ENCODE measurements at places on chromosomes 16 and 17.

DNA sequence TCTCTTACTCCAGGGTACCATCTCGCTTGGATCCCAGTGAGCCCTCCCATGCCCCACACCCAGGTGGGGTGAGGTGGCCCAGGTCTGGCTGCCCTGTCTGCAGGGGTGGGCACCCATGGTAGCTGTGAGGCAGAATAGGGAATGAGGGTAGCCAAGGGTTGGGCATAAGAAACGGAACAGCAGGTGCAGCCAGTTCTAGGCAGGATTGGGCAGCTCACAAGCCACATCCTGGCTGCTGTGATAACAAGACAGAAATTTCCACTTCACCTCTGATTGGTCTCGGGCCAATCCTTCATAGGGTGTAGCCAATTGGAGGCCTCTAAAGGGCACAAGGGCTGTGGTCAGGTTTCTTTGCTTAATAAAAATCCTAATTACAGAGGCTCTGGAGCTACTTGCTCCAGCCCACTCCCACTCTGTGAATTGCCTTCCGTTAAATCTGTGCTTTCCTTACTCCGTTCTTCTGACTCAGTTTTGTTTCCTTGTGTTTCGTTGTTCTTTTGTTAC lies 1.5 kb upstream of the ARHGDIG start:
- DNase-seq: peak; percentile 49

DNA sequence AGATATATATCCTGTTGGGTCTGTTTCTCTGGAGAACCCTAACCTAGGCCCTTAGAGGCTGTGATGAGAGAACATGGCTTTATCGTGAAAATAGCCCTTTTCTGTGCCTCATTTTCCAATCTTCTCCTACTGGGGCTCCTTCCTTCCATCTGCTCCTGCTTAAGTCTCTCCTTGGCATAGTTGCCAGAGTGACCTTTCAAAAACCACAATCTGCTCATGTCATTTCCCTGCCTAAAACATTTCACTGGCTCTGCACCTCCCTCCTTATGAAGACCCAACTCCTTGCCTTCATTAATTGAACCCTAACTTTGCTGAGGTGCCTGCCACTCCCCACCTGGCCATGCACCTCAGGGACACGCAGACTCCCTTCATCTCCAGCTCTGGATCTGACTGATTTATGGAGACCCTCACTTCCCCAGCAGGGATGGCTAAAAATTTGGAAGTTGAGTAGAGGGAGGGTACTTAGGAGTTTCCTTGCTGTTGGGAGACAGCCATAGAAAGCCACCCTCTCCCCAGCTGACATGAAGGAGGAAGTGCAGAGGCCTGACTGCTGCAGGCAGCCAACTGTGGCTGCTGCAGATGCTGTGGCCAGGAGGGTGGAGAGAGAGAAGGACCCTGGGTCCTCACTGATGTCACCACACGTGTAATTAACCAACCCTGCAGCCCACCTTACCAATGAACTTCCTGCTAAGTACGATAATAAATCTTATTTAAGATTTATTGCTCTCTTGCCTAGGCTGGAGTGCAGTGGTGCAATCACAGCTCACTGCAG lies 6.3 kb upstream of the GGA2 start:
- DNase-seq: no peak

DNA sequence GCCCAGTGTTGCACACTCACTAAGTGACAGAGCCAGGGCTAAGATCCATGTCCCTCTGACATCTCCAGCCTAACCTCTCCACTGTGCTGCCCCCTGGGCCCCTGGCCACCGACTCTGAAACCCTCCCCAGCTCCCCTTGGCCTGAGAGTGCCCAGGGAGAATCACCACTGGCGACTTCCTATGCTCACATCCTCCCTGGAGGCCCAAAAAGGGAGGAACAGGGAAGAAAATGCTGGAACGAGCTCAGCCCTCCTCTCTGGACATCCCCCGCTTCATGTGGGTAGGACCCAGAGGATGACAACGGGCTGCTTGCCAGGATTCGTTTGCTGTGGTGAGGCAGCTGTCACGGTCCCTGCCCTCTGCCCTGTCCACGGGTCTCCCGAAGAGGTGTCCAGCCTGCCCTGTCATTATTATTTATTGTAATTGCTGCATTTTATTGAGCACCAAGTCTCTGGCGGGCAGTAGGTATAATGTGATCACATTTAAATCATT lies 153.5 kb upstream of the RPL38 start:
- DNase-seq: no peak

DNA sequence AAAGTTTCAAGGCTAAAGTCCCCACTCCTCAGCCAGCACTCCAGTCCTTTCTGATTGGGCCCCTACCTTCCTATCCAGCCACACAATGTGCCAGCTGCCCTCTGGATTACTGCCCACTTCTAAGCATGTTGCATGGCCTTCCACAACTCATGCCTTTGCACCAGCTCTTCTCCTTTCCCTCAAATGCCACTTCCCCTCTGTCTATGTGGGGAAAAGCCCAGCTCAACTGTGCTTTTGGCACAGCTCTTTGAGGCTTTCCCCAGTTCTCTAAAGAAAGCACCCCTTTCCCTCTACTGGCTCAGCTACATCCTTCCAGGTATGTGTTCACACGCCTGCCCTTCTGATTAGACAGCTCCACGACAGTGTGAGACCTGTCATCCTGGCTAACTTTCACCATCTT lies 18.5 kb downstream of the GTF3C1 start:
- no peak for DNase-seq

DNA sequence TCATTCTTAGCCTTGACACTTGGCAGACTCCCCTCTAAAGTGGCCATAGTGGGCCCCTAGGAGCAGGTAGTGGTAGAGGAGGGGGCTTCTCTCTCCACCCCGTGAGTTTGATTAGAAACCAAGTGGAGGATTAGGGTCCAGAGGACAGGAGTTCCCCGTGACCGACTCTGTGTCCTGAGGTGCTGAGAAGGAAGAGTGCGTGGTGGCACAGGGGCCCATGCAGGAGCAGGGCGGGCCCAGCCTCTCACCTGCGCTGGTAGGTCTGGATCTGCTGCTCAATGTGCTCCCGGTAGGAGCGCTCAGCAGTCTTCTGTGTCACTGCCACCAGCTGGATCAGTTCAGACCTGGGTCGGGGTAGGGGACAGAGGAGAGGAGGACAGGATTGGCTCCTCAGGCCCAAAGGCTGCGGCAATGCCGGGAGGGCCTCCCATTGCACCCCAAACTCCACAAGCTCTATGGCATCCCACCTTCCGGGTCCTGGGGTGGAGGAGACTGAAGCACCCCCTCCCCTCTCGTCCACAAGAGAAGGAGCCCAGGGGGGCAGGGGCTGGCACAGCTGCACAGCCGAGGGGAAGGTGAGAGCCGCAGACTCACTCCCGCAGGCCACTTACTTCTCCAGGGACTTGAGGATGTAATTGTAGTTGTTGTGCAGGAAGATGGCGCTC lies 6.2 kb downstream of the ZACN start:
- DNase-seq: no peak

DNA sequence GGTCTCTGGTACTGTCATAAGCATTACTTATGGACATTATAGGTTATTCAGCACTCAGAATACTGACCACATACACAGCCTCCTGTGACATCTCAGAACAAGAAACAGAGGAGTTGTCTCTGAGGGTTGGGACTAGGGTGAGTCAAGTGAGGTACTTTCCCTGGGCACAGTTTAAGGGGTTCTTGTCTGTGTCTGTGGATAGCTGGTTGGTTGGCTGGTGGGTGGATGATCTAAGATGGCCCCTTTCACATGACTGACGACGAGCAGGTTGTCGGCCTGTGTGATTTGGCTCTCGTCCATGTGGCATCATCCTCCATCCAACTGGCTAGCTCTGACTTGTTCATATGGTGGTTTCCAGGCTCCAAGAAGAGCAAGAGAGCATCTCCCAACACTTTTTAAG lies 163.9 kb downstream of the PRKCB start:
- DNase-seq: peak; percentile 89

- DNase-seq: no peak
These were observed 142.2 kb downstream of the AATF start for GRCh38 chr17:37090941-37091340.

DNA sequence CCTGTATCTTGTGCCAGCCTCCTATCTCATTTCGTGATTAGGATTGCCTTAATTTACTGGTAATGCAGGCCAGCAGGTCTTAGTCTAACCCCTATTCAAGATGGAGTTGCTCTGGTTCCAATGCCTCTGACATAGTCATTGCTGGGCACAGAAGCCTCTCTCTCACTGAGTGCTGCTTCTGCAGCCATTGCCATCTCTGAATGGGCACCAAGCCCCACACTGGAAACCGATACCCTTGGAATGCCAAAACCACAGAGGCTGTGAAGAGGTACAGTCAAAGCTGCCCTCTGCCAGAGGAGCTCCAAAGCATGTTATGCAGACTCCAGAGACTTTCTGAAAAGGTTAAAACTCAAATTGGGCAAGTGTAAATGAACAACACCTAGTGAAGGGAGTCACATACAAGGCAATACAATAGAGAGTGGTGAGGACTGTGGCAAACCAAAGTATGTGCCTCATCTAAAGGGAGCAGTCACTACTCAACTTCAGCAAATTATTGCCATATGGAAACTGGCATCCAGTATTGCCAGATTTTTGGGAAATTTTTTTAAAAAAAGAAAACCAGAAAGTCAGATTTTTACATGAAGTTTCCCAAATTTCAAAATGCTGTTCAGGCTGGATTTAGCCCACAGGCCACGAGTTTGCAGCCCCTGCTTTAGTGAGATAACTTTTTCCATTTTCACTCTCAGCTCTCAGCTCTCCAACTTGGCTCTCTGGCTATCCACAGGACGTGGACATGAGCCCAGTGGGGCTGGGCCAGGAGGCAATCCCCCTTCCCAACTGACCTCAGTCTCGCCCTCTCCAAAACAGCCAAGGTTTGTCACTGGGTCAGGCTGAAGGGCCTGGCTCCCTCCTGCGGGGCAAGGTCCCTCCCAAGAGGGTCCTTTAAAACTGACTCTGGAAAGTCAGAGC lies 2.1 kb upstream of the MMP2 start:
- no peak for DNase-seq

DNA sequence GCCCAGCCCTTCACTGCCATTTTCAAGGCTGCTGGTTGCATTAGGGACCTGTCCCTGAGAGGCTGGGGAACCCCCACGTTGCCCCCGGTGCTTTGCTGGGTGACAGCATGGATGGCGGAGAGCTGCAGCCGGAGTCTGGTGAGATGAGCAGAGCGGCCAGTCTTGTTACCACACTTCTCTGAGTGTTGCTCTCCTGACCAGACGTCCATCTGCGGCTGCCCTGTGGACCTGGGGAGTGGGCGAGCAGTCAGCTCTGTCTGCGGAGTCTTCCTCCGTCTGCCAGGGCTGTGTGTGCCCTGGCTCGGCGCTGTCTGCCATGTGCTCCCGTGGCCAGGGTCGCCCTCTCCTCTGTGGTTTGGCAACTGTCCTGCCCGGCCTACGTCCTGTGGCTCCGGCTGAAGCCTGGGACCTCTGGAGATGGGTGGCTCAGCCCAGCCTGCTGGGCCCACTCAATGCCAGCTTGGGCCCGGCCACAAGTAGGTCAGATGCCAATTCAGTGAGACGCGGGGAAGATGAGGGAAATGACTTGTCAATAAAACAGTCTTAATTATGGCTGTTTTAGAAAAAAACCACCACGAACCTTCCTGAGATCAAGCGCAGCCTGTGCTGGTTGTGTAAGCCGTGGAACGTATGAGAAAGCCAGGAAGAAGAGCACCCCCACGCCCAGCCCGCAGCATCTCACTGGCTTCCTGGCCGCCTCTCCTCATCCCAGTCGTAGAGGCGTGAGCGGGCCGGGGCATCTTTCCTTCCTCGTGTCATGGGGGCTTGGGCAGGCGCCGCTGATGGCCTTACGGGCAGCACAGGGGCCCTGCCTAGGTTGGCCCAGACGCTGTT lies 7.9 kb downstream of the KCTD5 start:
- no peak for DNase-seq

GRCh38 chr17:32033223-32033622 lies 26.0 kb downstream of the LRRC37B start:
- no peak for DNase-seq

- DNase-seq: no peak
These were observed 72.2 kb downstream of the XPO6 start for GRCh38 chr16:28139530-28139929.

- no peak for DNase-seq
These were observed 127.0 kb upstream of the PMFBP1 start for GRCh38 chr16:72298961-72299360.

DNA sequence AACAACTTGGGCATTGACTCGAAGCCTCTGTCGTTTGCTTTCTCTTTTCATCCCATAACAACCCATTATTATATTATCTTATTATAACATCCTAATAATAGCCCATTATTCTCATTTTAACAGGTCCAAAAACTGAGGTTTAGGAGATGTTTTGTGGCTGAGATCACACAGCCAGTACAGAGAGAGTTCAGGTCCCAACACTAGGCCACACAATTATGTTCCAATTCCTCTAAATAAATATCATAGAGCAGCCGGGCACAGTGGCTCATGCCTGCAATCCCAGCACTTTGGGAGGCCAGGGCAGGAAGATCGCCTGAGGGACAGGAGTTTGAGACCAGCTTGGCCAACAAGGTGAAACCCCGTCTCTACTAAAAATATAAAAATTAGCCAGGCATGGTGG lies 40.3 kb upstream of the KIFC3 start:
- no peak for DNase-seq

GRCh38 chr16:81035975-81036750 lies 521 bp downstream of the ATMIN start:
- peak; percentile 56 for DNase-seq

DNA sequence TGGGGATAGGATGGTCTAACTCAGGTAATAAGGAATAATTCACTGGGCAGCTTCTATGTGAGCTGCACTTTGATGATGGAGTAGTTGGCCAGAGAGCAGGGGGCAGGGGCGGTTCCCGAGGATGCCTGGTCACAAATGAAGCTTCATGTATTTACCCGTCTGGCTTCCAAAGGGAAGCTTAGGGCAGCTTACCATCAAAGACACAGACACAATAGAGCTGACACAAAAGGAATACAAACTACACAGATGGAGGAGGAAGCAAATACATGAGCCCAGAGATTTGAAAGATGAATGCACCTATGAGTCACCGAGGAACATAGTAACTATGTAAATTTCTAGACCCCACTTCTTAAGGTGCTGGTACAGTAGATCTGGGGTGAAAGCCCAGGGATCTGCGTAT lies 8.7 kb upstream of the EMP2 start:
- no peak for DNase-seq

GRCh38 chr17:4598776-4599504 lies 14.6 kb downstream of the SMTNL2 start:
- no peak for DNase-seq

GRCh38 chr16:19601083-19601976 lies 45.8 kb downstream of the VPS35L start:
- peak; percentile 25 for DNase-seq

GRCh38 chr17:43406676-43407645 lies 8.2 kb downstream of the ARL4D start:
- no peak for DNase-seq

- no peak for DNase-seq
These were observed 201.1 kb upstream of the MAF start for GRCh38 chr16:79801646-79802045.

DNA sequence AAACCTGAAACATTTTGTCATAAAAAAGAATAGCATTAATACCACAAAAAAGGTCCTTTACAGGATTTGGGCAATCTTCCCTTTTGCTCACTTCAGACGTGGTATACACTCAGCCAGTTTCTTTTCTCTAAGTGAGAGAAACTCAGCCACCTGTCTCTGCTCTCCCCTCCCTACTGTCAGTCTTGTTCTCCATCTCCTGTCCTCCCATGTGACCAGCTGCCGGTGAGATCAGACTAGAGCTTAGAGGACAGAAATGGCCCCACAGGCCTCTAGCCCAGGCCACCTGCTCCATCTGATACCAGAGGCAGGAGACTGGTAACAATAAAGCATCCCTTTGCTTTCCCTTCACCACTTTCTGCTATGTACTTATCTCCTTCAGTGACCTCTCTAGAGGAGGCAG lies 34.9 kb downstream of the CMC2 start:
- peak; percentile 14 for DNase-seq

- DNase-seq: no peak
These were observed 52.6 kb upstream of the KDM6B start for GRCh38 chr17:7781429-7781828.

Measured in activated CD4-positive, alpha-beta memory T cell treated with anti-CD3 and anti-CD28 coated beads for 36 hours (primary cell).